ENCODE measurements at places on chromosomes 16 and 17. TPM values are rescaled to one million over a fixed set of nuclear protein-coding genes. Genes with fewer than 3 reads are reported as not detected.
A peak's percentile ranks its signal among the peaks of the same experiment; 100 is the strongest.

The HES7 gene
- total RNA-seq, result not detected

The TSPOAP1 gene
- 0.76 TPM for total RNA-seq

The MYCBPAP gene
- total RNA-seq, result 0.32 TPM

The NLRC3 gene
- not detected for total RNA-seq

The OR1F1 gene
- total RNA-seq, result not detected

The NPTX1 gene
- 1.1 TPM for total RNA-seq

The C16orf74 gene
- total RNA-seq, result 13.2 TPM

The CCL8 gene
- total RNA-seq, result not detected

- H3K4me3 ChIP-seq, result no peak overlapping the region
- no peaks in the 10 kb centered on the region for H3K36me3 ChIP-seq
- H3K27ac ChIP-seq, result no peak overlapping the region
- peak; percentile 25 for DNase-seq
- H3K27me3 ChIP-seq, result peaks cover 7% of the 10 kb centered on the region
Measured at GRCh38 chr17:45834471-45835396, 9.9 kb upstream of the SPPL2C start.

- H3K4me1 ChIP-seq, result peaks cover 8% of the 10 kb centered on the region
- H3K27me3 ChIP-seq, result no peaks in the 10 kb centered on the region
- no peak for DNase-seq
- no peak overlapping the region for H3K27ac ChIP-seq
- H3K4me3 ChIP-seq, result no peak overlapping the region
- peaks cover 39% of the 10 kb centered on the region for H3K36me3 ChIP-seq
Measured at GRCh38 chr16:28205117-28205899, 6.5 kb downstream of the XPO6 start.

- H3K27me3 ChIP-seq, result no peaks in the 10 kb centered on the region
- DNase-seq, result no peak
- H3K4me1 ChIP-seq, result no peaks in the 10 kb centered on the region
- no peak overlapping the region for H3K4me3 ChIP-seq
- H3K27ac ChIP-seq, result no peak overlapping the region
Measured at GRCh38 chr16:88349903-88350900, 32.6 kb upstream of the ZNF469 start.

DNA sequence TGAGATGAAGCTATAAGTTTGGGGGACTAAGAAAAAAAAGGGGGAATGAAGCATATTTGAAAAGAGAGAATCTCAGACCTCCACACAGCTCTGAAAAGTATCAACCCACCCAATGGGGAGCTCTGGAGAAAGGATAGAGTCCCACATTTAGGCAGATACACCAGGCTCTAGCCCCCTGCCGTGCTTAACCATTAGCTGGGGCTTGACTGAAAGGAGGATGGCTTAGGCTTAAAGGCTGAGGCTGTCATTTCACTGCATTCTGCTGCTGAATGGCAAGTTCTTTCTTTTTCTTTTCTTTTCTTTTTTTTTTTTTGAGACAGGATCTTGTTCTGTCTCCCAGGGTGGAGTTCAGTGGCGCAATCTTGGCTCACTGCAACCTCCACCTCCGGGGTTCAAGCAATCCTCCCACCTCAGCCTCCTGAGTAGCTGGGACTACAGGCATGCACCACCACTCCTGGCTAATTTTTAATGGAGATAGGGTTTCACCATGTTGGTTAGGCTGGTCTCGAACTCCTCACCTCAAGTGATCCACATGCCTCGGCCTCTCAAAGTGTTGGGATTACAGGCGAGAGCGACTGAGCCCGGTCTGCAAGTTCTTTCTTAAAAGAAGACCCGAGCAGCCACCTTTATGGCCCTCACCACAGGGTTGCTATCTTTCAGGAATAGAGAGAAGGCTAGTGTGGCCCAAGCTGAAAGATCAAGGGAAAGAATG is 9.0 kb upstream of the MMP2 start:
- H3K27me3 ChIP-seq, result no peaks in the 10 kb centered on the region
- no peak overlapping the region for H3K4me3 ChIP-seq
- DNase-seq, result no peak
- H3K27ac ChIP-seq, result peak overlapping the region; percentile 88
- no peaks in the 10 kb centered on the region for H3K36me3 ChIP-seq

- no peak for DNase-seq
- H3K36me3 ChIP-seq, result peaks cover 60% of the 10 kb centered on the region
- H3K4me3 ChIP-seq, result no peak overlapping the region
- no peak overlapping the region for H3K27ac ChIP-seq
- H3K27me3 ChIP-seq, result no peaks in the 10 kb centered on the region
- H3K4me1 ChIP-seq, result peaks cover 21% of the 10 kb centered on the region
Measured at GRCh38 chr17:17159571-17159970, 46.6 kb downstream of the PLD6 start.

DNA sequence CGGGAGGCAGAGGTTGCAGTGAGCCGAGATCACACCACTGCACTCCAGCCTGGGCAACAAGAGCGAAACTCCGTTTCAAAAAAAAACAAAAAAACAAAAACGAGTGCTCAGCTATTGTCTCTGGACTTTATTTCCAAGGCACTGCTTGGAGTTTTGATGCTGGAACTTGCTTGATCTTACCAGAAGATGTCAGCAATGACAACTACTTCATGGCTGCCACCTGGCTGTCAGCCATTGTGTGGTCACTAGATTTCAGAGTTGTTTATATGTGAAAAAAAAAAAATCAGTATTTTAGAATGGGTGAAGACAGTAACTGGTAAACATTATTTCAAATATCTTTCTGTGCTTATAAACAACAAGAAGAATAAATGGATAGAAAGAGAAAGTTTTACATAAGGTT is 26.3 kb upstream of the OR4D1 start:
- no peaks in the 10 kb centered on the region for H3K27me3 ChIP-seq
- no peak overlapping the region for H3K4me3 ChIP-seq
- no peak overlapping the region for H3K27ac ChIP-seq

- no peaks in the 10 kb centered on the region for H3K4me1 ChIP-seq
- DNase-seq, result no peak
- H3K36me3 ChIP-seq, result no peaks in the 10 kb centered on the region
- no peak overlapping the region for H3K27ac ChIP-seq
Measured at GRCh38 chr16:1137604-1138003, 15.3 kb upstream of the CACNA1H start.

DNA sequence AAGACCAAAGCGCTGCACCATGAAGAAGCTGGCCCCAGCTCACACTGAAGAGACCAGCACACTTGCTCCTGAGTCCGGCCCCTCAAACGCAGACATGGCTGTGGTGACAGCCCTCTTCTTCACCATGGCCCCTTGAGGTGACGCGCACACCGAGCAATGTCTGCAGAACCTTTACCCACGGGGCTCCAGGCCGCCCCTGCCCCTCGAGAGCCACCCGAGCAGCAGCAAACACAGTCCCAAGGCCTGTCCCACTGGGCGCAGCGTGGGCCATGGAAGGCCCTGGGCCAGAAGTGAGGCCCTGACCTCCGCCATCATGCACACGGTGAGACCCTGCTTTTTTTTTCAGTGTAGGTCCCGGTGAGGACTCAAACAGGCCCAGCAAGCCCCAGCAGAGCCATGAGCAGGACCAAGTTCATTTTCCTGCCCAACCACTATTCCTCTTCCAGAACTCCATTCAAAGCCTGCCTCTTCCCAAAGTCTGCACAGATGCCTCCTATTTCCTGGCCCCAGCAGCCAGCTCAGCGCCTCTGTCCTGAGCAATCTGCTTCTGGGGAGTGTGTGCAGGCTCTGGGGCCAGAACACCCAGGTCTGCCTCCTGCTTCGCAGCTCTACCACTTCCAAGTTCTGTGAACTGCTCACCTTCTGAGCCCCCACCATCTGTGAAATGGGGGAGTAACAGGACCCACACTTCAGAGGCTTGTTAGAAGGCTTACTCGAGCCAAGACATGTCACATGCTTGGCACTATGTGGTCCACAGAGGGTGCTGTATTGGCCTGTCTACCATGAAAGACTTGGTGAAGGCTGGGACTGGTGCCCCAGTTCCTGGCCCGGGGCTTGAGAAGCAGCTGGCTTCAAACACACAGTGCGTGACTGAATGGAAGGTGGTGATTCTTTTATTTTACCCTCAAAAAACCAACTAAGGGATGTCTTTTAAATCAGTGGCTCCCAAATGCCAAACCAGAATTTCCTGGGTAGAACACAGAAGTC is 35.7 kb upstream of the GSG1L start:
- peaks cover 14% of the 10 kb centered on the region for H3K36me3 ChIP-seq
- no peaks in the 10 kb centered on the region for H3K27me3 ChIP-seq
- no peaks in the 10 kb centered on the region for H3K4me1 ChIP-seq
- no peak overlapping the region for H3K4me3 ChIP-seq

GRCh38 chr16:57044931-57045693 is 47.3 kb upstream of the CPNE2 start:
- peaks cover 3% of the 10 kb centered on the region for H3K36me3 ChIP-seq
- H3K4me3 ChIP-seq, result no peak overlapping the region
- no peak for DNase-seq
- H3K4me1 ChIP-seq, result no peaks in the 10 kb centered on the region
- H3K27ac ChIP-seq, result no peak overlapping the region

GRCh38 chr17:48722201-48722907 is at the start of gene PRAC1:
Gene PRAC1 (minus strand): TSS chr17:48722518. CDS start chr17:48722392, 126 bp downstream.
- H3K4me1 ChIP-seq, result no peaks in the 10 kb centered on the region
- H3K27ac ChIP-seq, result no peak within 1 kb of the TSS
- DNase-seq, result no peak
- no peaks in the 10 kb centered on the region for H3K36me3 ChIP-seq
- no peak within 1 kb of the TSS for H3K4me3 ChIP-seq
- H3K27me3 ChIP-seq, result peaks cover 99% of the 10 kb centered on the region

DNA sequence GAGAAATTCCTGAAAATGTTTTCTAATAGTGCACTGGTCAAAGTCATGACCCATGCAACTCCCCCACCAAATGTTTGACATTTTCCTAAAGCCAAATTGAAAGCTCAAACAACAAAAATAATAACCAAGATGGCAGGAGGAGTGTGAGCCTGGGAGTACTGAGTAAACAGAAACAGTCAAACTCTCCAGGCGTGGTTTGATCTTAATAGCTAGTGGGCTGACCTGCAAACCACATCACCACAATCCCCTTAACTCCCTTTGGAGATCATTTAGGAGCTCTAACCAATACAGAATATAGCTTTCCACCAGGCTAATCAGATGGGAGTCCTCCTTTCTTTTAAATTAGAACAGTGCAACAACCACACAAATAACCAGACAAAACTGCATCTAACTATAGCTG is 19.2 kb upstream of the MEIOC start:
- H3K4me1 ChIP-seq, result no peaks in the 10 kb centered on the region
- no peaks in the 10 kb centered on the region for H3K36me3 ChIP-seq
- no peaks in the 10 kb centered on the region for H3K27me3 ChIP-seq
